ENCODE measurements at places on chromosomes 13 and 19.
A peak's percentile ranks its signal among the peaks of the same experiment; 100 is the strongest.

- DNase-seq: no peak
Measured at GRCh38 chr19:1171755-1172352, 2.2 kb downstream of the SBNO2 start.

DNA sequence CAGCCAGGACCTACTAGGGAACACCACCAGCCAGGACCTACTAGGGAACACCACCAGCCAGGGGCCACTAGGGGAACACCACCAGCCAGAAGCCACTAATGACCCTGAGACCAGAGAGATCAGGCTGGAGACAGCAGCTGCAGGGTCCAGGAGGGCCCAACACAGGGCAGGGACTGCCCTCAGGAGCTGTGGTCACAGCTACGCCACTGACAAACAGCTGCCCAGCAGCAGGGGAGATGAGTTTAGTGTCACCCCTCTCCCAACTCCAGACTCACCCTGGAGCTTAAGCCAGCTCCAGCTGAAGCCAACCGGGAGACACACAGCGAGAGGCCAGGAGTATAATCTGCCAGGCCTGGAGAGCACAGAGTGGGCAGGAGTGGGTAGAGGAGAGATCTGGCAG lies 25.7 kb downstream of the TUBGCP3 start:
- DNase-seq: no peak

DNA sequence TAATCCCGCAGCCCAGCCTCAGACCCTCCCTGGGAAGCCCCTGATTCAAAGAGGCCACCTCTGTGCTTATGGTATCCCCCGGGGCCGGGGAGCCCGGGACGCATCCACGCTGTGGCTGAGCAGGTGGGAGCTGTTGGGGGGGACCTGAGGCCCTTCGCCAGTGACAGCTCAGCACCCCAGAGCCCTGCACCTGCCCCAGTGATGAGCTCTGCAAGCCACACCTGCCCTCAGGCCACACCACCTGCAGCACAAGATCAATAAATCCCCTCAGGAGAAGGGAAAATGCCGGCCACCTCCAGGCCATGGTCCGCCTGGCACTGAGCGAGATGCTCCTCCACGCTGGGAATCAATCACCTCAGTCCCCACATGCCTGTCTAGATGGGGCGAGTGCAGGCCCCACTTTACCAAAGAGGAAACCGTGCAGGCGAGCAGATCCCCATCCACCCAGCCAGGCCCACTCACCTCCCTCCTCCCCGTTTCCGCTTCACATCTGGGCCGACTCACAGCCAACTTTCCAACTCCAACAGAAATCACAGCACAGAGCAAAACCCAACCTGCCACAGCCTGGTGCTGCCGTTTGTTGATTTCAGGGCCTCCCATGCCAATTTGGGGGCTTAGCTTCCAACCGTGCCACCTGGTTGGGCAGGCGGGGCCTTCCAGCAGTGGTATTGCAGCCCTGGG lies 12.8 kb downstream of the MOB3A start:
- DNase-seq: no peak

DNA sequence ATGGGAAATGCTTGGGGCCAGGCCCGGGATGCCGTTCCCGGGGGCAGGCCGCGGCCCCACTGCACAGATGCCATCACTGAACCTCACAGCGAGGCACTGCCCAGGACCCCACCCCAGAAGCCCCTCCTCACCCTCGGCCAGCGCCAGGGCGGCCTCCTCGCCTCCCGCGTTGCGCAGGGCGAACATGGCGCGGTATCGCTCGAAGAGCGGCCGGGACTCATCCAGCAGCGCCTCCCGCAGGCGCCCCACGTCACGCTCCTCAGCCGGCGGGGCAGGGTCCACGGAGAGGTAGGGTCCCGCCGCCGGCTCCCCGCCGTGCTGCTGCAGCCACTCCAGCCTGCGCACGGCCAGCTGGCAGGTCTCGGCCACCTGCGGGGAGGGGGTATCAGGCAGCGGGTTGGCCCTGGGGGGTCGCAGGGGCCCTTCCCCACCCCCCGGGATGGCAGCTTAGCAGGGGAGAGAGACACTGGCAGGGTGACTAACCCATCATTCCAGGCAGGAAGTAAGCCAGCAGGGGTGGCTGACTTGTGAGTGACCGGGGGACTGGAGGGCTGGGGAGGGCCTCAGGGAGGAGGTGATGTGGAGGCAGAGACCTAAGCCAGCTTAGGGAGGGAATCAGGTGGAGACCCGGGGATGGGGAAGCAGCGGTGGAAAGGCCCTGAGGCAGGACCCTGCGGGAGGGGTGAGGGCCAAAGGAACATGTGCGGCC lies 8.2 kb downstream of the DOHH start:
- DNase-seq: peak; percentile 25

DNA sequence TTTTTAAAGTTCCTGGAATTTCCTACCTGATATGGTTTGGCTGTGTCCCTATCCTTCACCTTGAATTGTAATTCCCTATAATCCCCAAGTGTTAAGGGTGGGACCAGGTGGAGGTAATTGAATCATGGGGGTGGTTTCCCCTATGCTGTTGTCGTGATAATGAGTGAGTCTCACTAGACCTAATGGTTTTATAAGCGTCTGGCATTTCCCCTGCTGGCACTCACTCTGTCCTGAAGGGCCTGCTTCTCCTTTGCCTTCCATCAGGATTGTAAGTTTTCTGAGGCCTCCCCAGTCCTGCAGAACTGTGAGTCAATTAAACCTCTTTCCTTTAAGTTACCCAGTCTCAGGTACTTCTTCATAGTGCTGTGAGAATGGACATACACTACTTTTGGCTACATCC lies 298.7 kb downstream of the HS6ST3 start:
- DNase-seq: no peak

DNA sequence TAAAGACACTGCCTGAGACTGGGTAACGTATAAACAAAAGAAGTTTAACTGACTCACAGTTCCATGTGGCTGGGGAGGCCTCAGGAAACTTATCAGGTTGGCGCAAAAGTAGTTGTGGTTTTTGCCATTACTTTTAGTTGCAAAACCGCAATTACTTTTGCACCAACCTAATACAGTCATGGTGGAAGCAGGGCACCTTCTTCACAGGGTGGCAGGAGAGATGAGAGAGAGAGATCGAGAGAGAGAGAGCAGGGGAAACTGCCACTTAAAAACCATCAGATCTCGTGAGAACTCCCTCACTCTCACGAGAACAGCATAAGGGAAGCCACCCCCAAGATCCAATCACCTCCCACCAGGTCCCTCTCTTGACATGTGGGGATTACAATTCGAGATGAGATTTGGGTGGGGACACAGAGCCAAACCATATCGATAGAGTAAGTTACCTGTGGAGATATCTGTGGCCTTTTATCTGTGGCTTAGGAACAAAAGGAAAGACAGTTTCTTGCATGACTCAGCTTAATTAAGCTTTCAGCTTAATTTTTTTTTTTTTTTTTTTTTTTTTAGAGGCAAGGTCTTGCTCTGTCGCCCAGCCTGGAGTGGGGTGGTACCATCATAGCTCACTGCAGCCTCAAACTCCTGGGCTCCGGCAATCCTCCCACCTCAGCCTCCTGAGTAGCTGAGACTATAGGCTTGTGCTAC lies 7.6 kb upstream of the CABP5 start:
- DNase-seq: no peak

DNA sequence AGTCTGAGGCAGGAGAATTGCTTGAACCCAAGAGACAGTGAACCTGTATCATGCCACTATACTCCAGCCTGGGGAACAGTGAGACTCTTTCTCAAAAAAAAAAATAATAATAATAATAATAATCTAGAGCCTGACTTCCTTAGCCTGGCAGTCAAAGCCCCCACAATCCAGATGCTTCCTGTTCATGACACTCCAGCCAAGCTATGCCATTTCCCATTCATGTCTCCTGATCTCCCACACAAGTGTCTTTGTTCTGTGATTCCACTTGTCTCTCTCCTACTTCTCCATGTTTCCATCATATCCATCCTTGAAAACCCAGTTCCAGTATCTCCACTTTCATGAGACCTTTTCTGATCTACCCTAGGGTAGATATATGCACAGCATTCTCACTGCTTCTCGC lies 150.7 kb downstream of the FOXO1 start:
- DNase-seq: no peak

DNA sequence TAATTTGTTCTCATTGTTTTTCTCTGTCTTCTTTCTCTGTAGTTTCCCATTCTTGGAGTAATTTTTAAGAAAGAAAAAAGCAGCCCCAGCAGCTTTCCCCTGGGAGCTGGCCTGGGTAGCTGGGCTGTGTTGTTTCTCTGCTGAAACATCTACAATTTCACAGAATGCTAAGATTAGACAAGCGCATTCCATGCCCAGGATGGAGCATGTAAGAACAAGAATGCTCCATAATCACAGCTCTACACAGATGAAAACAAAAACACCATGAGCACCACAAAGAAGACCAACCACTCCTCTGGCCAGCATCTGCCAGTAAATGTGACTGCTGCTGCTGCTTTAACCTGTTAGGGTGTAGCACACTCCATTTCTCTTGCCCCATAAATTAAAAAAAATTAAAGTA lies 239.2 kb upstream of the SLITRK1 start:
- DNase-seq: no peak

GRCh38 chr19:48255376-48256303 lies at the start of gene CARD8:
Gene CARD8 (minus strand): TSS chr19:48255912. CDS start chr19:48241020, 14,892 bp downstream.
- peak; percentile 78 for DNase-seq

GRCh38 chr13:89115307-89115706 lies 1444.1 kb downstream of the SLITRK5 start:
- DNase-seq: no peak

GRCh38 chr13:45194081-45194939 lies 6.5 kb downstream of the KCTD4 start:
- peak; percentile 73 for DNase-seq

GRCh38 chr19:33386361-33386858 lies 12.9 kb downstream of the CEBPG start:
- no peak for DNase-seq

DNA sequence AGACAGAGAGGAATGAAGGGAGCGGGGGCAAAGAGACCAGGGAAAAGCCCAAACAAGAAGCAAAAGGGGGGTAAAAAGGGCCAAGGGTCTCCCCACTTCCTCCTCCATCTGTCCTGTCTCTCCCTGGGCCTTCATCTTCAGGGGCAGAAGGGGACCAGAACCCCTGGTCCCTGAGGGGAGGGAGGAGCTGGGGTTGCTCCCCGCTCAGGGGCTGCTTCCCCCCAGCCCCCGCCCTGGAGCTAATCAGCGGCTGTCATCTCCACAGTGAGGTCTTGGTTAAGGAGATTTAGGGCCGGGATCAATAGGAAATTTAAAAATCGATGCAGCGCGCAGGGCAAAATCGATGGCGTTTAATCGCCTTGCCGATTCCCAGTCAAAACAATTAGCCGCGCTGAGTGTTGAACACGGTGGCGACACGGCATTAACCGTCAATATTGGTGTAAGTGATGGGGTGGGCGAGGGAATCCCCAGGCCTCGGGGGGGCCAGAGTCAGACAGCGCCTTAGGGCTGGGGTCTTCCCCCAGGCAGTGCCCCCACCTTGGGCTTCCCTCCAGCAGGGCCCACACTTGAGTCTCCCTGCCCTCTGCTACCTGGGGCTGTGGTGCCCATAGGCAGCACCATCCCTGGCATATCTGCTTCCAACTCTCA lies 29.5 kb upstream of the POU2F2 start:
- no peak for DNase-seq

- DNase-seq: no peak
Measured at GRCh38 chr19:7605490-7606222, 10.0 kb downstream of the CAMSAP3 start.

DNA sequence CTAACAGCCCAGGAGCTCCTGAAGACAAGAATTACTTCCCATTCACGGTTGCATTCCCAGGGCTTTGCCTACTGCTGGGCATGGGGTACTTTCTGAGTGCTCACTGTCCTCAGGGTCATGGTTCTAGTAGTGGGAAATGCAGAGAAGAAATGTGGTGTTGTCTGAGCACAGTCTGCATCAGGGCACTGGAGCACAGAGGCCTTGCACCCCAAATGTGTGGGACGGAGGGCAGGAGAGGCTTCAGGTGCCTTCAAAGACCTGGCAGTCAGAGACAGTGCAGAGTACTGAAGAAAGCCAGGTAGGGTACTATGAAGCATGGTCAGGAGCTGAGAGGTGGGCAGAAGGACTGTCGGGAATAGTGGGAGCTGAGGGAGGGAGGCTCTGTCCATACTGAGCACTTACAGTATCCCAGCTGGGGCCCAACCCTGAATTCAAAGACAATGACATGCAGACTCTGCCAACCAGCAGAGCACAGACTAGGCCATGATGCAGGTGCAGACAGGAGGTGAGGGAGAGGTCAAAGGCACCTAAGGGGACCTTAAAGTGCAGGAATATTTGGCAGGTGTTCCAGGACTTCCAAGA lies 144.4 kb downstream of the USP12 start:
- DNase-seq: no peak

DNA sequence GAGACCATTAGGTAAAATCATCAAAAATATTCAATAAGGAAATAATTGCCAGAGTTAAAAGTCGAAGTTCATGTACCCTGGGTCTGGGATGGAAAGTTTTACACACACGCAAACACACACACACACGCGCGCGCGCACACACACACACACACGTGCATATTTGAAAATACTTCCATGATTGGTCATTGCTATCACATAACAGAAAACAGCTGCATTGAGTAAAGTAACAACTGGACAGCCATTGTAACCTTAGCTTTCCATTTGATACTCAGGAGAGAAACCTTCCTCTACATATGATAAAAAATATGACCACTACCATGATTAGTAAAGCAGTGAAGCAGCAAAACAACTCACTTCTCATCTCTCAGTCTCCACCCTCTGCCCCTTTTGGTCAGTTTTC lies 490.0 kb upstream of the SGCG start:
- DNase-seq: no peak

- peak; percentile 98 for DNase-seq
Measured at GRCh38 chr19:46746281-46747057, at the start of gene STRN4. Gene STRN4 (minus strand): TSS chr19:46746450. CDS start chr19:46746430, 20 bp downstream.

DNA sequence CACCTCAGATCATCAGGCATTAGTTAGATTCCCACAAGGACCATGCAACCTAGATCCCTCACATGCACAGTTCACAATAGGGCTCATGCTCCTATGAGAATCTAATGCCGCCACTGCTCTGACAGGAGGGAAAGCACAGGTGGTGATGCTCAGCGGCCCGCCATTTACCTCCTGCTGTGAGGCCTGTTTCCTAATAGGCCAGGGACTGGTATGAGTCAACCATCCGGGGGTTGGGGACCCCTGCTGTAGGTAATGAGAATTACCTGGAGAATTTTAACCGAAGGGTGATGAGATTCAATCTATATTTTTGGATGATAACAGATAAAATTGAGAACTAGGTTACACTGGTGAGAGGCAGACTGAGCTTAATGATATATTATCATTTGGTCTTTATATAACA lies 101.4 kb downstream of the LACC1 start:
- no peak for DNase-seq

All from D341Med (cell line).